Activated CD4-positive, alpha-beta T cell treated with anti-CD3 and anti-CD28 coated beads for 24 hours (primary cell): ENCODE measurements at places on chromosomes 4 and X.

GRCh38 chr4:112403101-112403945, 106.2 kb downstream of the ALPK1 start:
- no peak for DNase-seq

GRCh38 chrX:25531096-25531495, 515.3 kb upstream of the ARX start:
- DNase-seq: no peak

DNA sequence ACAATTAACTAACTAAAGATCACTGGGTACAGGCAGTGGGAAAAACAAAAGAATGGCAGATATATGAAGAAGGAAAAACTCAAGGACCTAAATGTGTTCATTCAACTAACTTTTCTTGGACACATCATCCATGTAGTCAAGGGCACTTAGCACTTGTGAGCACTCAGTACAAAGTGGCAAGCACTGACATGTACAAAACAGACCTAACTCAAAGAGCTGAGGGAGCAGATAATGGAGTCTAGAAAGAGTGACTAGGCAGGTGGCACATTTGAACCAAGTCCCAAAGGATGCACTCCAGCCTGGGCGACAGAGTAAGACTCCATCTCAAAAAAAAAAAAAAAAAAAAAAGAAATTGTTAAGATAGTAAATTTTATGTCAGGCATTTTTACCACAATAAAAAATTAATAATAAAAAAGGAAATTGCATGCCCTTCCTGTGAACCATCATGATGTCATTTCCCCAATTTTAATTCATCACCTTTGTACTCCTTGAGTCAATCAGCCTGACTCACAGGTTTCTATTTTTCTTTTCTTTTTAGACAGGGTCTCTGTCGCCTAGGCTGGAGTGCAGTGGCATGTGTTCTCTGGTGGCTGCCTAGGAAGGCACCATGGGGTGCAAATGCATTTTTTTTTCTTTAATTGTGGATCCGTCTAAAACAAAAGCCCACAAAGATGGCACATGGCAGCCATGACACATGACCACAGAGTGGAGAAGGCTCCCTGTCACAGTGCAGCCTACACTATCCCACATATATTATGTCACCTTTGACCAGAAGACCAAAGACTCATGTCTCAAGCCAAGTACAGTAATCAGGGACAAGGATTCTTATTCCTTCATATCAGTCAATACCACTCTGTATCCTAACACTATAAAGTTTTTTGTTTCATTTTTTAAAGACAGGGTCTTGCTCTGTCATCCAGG, 91.9 kb downstream of the CHST7 start:
- DNase-seq: no peak

GRCh38 chr4:89307446-89308160, at the start of gene GPRIN3:
Gene GPRIN3 (minus strand): TSS chr4:89307800. CDS start chr4:89250110, 57,690 bp downstream.
- DNase-seq: peak; percentile 51
